ENCODE measurements at places on chromosomes 11 and 22.

- no peak for DNase-seq
Observed at GRCh38 chr11:117017456-117017855, 80.8 kb downstream of the SIK3 start.

- peak; percentile 56 for DNase-seq
Observed at GRCh38 chr22:27642104-27642800, 159.3 kb downstream of the MN1 start.

GRCh38 chr11:117918366-117919255, 10.6 kb downstream of the TMPRSS13 start:
- no peak for DNase-seq

DNA sequence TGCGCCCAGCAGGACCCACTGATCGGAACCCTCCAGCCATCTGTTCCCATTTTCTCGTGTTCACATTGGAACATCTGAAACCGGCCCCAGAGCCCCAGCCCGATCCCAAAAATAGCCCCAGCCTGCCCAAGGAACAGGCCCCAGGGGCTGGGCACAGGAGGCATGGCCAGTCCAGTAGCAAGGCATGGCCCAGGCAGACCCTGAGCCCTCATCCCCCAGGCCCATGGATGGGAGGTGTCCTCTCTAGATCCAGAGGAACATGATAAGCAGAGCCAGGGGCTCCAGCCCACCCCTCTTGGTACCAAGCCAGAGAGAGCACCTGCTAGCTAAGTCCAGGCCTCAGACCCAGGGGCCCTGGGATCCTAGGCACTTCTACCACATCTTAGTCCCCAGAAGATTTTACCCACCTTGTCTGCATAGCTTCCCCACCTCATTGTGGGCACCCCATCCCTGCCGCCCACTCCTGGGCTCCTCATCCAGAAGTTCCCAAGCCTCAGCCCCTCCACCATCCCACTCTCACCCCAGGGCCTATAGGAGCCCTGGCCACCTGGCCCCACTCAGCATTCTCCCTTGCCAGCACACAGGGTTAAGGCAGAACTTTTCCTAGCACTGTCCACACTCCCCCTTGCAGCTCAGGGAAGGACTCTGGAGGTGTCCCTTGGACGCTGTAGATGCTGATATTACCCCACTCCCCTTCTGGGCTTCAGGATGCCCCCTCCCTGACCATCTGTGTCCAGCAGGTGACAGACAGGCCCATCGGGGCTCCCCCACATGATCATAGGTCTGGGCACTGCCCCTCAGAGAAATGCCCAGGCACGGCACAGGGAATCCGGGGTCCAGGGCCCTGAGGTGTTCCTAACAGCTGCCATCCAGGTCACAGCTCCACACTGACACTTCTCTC, 9.5 kb downstream of the BCL9L start:
- peak; percentile 68 for DNase-seq

GRCh38 chr11:134030853-134031252, 38.0 kb upstream of the JAM3 start:
- DNase-seq: no peak

DNA sequence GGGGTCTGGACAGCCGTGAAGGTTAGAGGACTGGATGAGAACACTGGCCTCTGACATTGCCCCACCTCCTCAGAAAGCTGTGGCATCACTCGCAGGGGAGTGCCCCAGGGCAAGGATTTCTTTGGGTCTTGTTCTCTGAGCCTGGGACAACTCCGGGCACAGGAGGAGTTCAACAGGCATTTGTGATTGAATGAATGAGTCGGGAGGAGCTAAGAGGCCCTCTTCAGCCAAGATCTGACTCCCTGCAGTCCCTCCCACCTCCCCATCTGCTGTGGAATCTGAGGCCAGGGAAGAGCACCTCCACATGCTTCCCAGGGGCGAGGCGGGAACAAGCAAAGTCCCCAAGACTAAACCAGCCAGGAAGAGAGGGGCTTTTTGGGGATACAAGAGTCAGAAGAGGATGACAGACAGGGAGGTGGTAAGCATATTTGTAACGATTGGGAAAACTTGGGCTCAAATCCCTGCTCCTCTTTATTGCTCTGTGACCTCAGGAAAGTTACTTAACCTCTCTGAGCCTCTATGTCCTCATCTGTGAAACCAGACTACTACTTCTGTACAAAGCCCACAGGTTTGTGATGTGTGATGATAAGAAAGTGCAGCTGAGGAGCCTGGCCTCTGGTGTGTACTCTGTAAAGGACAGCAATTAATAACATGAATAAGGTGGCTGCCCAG, 6.4 kb downstream of the TP53I11 start:
- DNase-seq: no peak

DNA sequence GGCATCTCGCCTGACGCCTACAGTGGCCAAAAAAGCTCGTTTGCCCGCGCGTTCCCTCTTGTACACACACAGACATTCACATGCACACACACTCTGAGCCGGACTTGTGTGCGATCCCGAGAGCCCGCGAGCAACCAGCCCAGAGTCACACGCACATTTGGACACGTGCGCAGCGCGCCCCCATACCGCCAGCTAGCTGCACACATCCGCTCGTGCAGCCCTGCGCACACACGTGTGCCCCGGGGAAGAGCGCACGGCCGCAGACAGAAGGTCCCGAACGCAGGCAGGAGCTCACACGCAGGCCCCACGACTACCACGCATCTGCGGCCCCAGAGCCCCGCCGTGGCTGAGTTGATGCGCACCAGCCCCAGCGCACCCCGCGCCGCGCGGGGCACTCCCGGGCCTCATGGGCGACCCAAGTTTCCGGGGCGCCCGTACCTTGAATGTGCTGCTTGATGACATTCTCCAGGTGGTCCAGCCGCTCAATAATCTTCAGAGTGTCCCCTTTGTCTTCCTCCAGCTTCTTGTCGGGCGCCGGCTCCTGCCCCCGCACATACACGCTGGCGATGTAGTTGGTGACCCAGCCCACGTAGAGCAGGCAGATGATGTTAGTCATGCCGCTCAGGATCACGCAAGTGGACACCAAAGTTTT, 758 bp downstream of the GALNT18 start:
- DNase-seq: peak; percentile 76

DNA sequence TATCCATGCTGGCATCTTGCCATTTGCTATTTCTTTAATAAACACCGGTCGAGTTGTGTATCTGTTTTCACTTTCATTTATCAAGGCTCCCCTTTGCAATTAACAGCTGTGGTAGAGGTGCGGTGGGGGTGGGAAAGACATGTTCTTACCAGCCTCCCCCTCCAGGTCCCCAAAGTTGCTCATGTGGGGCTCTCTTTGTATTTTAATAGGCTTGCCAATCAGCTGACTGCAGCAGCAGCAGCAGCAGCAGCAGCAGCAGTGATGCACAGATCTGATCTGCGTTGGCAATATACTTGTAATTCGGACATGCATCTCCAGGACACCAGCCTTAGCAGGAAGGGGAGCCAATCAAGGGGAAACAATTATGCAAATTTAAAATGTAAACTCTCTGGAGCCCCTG, 40.3 kb upstream of the E2F8 start:
- DNase-seq: no peak

DNA sequence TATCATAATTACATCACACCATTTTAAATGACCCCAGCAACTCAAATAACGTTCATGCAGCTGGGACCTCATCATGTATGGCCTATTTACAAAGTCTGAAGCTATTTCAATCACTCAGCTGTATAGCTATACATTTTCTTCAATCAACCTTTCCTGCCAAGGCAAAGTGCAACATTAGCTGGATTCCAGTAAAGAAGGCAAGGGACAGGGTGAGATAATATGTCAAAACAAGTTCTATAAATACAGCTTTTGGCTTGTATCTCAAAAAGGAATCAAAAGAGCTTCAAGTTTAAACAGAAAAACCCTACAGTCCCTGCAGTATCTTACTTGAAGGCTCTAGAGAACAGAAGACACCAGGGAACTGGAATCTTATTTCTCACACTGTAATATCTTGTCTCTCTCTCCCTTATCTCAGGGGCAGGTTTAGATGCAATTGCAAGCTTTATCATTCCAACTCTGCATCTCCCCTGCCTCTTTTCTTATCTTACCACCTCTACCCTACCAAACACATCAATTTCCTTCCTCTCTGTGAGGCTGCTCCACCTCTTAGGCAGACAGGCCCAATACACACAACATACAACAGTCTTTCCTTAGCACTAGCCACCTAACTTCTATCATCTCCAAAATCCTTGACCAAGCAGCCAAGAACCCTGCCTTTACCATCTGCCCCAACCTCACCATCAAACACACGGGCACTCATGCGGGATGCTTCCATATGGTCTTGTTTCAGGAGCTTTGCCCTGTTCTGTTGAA, 34.5 kb downstream of the CELF1 start:
- DNase-seq: no peak

DNA sequence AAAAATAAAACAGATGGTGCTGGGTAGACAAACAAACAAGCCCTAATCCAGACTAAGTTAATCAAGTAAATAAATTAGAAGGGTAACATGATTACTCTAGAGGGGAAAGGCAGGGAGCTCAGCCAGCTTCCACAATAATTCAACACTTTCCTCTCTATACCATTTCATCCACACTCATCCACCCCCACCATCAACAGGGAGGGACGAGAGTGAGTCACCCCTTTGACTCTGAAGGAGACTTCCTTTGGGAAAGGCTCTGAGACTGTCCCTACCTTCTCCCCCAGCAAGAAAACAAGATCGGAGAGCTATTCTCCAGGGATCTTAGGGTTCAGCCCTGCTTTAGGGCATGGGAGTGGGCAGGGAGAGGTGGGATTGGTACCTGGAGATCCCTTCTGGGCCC, 33.1 kb downstream of the TRIM66 start:
- DNase-seq: no peak

DNA sequence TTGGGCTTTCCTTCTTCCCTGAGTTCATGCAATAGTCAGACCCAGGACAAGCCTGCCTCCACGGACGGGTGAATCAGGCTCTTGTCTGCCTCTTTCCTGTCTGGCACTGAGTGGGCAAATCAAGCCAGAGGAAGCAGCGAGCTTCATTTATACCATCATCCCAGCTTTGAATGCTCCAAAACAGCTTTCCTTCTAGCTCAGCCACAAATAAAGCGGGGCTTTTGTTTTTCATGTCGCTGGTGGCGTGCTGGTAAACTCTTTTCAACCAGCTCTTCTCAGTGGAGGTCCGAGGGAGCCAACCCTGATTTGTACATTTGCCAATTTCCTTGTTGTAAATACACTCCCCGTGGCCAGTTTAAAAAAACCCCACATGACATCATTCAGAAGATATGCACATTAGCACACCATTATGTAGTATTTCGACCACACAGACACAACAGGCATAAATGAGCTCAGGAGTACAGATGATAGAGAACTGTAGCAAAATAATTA, 8.6 kb downstream of the C11orf91 start:
- DNase-seq: peak; percentile 92

DNA sequence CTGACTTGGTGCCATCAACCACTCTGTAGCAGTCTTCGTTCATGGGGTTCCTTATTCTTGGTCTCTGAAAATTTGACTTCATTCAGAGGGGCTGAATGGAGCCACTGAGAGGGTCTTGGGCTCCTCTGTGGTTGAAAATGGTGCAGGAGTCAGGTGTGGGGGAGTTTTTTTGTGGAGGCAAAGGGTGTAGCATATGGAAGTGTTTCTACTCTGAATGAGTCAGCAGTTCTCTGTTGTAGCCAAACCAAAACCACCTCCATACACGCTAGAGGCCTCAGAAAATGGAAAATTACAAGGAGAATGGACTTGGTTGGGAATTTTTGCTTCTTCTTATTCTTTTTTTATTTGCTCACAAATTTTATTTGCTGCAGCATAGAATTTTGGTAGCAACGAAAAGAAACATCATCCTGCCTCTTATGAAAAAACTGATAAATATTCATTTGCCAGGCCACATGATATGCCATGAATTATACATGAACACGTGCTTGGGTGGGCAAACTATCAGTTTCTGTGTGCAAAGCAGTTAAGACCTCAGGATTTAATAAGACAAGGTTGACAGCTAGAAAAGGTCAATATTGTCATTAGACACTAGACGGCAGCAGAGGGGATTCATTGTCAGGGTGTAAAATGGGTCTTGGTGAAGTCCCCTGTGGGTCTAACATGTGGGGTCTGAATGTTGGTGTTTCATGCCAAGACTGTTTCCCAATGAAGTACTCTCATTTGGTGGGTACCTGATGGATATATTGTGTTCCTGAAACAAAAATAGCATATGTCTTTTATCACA, 111.7 kb downstream of the MYO18B start:
- no peak for DNase-seq

Data from muscle of leg (tissue), 16 donors.